NCI-H1436 (cell line): ENCODE measurements at places on chromosomes 5 and 9.
A peak's percentile ranks its signal among the peaks of the same experiment; 100 is the strongest.

GRCh38 chr9:92669527-92669889 is 423 bp downstream of the IPPK start:
- no peak for DNase-seq

DNA sequence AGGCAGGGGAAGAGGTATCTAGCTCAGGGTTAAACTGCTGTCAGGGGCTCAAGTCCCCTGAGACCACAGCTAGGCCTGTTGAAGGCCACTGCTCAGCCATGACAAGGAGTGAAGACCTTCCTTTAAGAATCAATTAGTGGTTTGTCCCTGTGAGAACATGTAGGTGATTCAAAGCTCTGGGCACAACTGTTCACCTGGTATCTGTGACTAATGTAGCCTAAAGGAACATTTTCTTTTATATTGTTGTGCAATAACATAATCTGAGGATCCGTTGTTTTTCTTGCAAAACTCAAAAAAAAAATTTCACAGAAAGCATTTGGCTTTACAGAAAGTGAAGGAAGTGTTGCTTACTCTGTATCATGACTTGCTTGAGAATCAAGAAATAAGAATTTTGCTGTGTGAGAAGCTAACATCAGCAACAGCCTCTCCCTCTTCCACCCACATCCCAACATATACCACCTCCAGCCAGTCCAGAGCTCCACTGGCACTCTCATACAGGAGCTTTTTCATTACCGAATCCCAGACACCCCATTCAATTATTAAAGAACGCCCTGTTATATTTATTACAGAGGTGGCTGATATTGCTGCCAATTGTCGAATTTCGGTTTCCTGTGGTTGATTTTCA is 807.0 kb downstream of the TLE4 start:
- no peak for DNase-seq

DNA sequence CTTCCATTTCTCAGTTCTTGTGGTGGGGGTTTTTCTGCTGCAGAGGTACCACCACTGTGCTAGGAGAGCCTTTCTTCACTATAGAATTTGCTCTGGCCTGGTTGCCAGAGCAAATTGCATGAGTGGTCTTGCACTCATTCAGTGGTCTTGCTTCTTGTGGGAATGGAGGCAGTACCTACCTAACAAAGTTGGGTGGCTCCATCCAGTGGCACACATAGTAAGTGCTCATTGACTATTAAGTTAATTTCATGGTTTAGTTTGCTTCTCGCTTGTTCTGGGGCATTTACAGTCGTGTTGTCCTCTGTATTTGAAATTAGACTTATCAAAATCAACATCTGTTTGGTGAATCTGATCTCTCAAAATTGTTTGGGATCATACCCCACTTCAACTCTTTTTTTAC is 23.0 kb downstream of the SLC28A3 start:
- DNase-seq = no peak

DNA sequence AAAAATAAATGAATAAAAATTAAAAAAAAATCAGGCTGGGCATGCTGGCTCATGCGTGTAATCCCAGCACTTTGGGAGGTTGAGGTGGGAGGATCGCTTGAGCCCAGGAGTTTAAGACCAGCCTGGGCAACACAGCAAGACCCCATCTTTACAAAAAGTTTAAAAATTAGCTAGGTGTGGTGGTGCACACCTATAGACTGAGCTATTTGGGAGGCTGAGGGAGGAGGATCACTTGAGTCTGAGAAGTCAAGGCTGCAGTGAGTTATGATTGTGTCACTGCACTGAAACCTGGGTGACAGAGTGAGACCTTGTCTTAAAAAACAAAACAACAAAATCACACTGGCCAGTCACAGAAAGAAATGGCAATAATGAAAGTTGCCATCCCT is 3.4 kb upstream of the CNTRL start:
- DNase-seq = no peak

DNA sequence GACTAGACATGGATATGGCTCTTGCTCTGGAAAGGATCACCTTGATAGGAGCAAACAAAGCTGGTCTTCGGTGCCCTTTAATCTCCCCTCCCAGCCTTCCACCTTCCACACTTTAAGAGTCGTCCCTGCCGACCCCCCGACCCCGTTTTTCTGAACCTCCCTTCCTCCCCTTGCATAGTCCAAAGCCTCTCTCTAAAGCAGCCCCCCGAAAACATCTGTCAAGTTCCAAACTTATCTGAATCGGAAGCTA is 423 bp upstream of the NUP214 start:
- no peak for DNase-seq

GRCh38 chr5:41503310-41503709 is 7.1 kb downstream of the PLCXD3 start:
- DNase-seq = no peak

DNA sequence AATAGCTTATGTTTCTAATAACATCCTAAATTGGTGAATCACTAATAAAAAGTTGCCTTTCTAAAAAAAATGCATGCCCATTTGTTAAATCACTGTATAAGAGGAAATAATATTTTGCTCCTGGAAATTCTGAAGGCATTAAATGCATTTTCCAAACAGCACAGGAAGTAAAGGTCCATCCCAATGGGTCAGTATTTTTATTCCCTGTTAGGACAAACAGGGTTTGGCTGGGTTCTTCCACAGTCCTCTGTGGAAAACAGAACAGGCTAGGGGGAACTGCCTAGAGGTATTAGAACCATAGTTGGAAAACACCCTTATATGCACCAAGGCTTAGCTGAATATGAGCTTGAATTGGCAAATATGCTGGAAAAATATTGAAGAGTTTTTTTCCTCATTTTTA is 85.2 kb downstream of the OXCT1 start:
- DNase-seq = no peak

DNA sequence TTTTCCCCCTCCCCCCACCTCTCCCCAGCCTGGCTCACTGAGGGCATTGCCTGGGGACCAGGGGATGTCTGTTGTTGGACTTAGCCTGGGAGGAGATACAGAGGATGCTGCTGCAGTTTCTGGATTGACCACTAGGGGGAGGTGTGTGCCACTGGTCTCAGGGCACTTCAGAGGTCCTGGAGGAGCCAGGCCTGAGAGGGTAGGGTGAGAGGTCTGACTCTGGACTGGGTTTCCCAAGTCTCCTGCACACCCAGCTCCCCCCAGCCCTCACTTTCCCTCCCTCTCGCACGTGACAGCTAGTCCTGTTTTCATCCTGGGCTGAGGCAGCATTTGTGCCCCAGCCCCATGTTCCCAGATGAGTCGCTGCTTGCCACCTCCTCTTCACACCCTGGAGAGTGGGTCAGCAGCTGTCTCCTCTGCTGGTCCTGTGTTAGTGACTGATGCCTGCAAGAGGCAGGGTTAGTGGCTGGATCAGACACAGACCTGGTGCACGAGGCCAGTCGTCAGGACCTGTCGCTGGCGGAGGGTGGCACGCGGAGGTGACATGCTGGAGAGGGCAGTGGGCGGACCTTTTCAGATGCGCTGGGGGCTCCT is 4.4 kb downstream of the IL3 start:
- peak; percentile 6 for DNase-seq

- no peak for DNase-seq
Observed at GRCh38 chr5:150441813-150442698, 7.5 kb downstream of the RPS14 start.

DNA sequence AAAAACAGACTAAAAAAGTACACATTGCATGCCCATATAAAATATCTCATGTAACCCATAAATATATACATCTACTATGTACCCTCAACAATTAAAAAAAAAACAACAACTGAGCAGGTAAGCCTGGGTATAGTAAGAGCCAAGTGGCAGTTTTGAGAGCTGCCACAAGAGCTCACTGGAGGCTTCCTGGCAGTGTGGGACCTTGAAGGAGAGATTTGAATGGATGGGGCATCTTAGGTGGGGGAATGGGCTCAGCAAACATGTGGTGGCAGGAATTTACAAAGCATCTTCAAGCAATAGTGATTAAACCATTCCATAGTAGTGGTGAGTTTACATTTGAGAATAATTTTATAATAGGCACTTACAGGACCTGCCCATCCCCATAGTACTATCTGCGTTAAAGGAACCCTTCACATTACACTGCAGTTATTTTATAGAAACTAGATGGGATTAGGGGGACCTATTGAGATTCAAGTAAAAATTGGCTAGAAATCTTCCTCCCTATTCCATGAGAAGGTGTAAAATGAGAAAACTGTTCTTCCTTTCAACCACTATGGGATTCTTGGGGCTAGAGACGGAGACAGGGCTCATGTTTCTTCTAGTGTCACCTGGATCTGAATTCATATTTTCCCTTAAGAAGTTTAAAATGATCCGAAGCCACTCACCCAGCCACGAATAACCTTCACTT is 6.9 kb downstream of the MEGF10 start:
- no peak for DNase-seq

DNA sequence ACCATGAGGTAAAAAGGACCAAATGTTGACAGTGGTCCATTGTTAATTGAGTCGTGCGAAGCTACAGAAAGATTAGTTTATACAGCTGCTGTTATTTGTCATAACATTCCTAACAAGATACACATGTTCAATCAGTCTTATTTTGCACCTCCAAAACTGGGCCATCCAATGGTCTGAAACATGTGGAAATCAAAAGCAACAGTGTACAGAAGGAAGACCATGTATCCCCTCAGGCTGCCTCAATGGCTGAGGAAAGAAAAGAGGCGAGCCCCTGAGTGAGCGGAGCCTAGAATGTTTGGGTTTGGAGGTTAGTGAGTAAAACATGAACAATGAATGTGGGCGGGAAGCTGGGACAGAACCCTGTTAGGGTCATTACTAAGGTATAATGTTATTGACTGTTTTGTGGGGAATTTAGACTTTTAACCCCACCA is 35.6 kb downstream of the NFIB start:
- no peak for DNase-seq

GRCh38 chr9:96331236-96331947 is 29.4 kb upstream of the HSD17B3 start:
- DNase-seq = no peak

DNA sequence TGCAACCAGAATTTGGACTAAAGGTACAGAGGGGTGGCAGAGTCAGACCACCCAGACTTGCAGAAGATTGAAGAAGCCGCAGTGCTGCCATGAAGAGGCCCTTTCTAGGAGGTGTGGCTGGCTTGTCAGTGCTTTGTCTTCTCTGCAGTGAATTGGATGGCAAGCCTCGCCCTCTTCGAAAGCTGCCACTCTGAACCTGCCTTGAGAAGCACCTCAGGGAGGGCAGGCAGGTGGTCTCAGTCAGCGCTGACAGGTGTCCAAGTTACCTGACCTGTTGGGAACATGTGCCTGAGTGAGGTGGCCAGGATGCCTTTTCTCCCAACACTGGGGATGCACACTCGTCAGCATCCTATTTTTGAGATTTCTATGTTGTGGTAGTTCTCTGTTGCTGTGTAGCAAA is 6.2 kb downstream of the TENT4A start:
- no peak for DNase-seq

- no peak for DNase-seq
Observed at GRCh38 chr5:108730617-108731340, 16.9 kb upstream of the FER start.

- no peak for DNase-seq
Observed at GRCh38 chr5:4874097-4874496, 266.0 kb upstream of the ADAMTS16 start.

GRCh38 chr5:102959055-102959454 is 160.9 kb downstream of the GIN1 start:
- no peak for DNase-seq

DNA sequence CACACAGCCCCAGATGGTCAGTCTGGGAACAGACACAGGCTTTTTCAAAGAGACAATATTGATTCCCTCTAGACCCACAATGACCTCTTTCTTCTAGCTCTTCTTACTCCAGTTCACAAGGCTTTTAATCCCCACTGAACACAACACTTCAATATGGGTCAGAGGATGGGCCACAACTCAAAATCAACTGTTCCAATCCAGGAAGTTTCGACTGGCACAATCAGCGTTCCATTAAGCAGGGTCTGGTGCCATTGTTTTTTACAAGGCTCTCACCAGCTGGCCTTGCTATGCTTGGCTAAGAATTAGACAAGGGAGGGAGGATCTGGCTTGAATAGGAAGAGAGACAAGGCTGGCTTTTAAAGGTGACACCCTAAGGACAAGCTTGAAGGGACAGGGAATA is 199.4 kb upstream of the SLC24A2 start:
- DNase-seq = no peak

- peak; percentile 67 for DNase-seq
Observed at GRCh38 chr9:130243015-130243881, 22.3 kb upstream of the HMCN2 start.

- DNase-seq = peak; percentile 49
Observed at GRCh38 chr5:126198531-126198930, 224.7 kb upstream of the GRAMD2B start.

GRCh38 chr5:135451581-135452320 is 400 bp downstream of the TIFAB start:
- no peak for DNase-seq

GRCh38 chr9:129318121-129319075 is 140.3 kb upstream of the IER5L start:
- no peak for DNase-seq

DNA sequence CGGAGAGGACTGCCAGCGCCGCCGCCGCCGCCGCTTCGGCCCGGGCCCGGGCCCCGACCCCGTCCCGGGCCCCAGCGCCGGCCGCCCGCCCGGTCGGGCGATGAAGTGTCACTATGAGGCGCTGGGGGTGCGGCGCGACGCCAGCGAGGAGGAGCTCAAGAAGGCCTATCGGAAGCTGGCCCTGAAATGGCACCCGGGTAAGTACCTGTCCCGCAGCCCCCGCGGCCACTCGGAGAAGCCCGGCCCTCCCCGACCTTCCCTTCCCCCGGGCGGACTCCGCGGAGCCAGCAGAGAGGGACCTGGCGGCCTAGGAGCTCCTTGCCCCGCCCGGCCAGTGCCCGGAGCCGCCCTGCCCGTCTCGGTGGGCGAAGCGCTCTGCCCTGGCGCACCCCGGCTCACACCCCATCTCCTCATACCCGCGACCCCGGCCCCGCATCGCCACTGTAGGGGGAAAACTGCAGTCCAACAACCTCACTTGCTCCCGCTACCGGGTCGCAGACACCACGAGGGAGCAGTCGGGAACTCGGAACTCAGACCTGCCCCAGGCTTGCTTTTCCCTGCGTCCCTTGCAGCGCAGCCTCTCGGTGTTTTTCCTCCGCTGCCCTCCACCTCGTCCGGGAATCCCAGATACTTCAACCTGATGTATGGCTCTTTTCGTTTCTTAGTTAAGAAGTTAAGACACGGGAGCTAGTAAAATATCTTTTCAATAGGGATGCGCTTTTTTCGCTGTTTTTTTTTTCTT is 532 bp downstream of the DNAJC21 start:
- DNase-seq = peak; percentile 60

GRCh38 chr9:133134388-133135145 is 13.5 kb upstream of the RALGDS start:
- no peak for DNase-seq

DNA sequence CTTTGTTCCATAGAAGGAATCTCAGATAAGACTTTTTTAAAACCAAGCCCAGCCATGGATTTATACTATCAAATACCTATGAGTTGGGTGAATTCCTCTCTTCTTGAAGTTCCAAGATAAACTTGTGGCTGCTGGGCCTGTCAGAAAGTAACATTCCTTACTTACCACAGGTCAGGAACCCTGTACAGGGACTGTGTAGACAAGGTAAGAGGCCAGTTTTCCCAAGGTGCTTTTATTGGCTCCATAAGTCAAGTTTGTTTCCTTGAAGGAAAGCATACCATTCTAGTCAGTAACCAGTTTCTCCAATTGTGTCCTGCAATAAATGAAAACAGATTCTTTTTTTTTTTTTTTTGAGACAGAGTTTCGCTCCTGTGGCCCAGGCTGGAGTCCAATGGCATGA is 8.8 kb upstream of the CLTB start:
- DNase-seq = no peak

GRCh38 chr9:135622415-135623020 is 16.8 kb downstream of the GLT6D1 start:
- DNase-seq = no peak
